Stomach (tissue), 19 donors: ENCODE measurements at places on chromosomes 5 and 9. TPM values are rescaled to one million over a fixed set of nuclear protein-coding genes. Genes with fewer than 3 reads are reported as not detected.

Gene CDC25C
- total RNA-seq, result 2.9 TPM

Gene OTULINL
- 20.4 TPM for total RNA-seq

Gene TNFAIP8
- 12.3 TPM for total RNA-seq

Gene HTR4
- total RNA-seq, result 0.92 TPM
